ENCODE measurements at places on chromosomes 3 and 15.

DNA sequence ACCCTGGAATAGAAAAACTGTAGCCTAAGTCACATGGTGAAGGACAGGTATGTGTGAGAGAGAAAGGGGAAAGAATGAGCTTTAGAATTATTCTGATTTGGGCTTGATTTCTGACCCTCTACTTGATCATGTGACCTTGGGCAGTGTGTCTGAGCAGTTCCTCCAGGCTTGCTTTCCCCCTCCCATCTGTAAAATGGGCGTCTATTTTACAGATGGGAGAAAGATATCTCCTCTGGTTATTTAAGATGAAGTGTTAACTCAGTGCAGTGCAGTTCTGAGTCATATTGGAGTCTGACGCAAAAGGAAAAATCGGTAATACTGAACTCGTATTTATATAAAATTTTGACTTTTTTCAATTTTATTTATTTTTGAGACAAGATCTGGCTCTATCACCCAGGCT lies 38.1 kb upstream of the LMOD3 start:
- DNase-seq, result no peak

GRCh38 chr15:91148243-91148642 lies 48.2 kb downstream of the SV2B start:
- no peak for DNase-seq

DNA sequence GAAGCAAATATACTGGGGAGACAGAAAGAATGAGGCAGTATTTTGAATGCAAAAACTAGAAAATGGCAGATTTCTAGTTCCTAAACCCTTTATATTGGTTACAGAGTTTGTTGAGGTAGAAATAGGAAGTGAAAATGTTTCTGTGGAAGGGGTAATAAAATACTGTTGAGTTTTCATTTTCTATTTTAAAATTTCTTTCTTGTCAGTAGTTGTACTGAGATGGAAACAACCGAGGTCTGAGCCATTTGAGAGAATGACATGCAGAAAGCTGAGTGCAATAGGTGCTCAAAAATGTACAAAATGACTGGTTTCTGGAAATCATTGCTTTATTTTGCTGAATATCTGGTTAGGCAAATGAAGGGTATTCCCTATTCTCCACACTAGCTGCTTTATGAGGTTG lies 361.4 kb downstream of the CHL1 start:
- no peak for DNase-seq

GRCh38 chr3:147925272-147925671 lies 516.1 kb downstream of the ZIC1 start:
- no peak for DNase-seq

DNA sequence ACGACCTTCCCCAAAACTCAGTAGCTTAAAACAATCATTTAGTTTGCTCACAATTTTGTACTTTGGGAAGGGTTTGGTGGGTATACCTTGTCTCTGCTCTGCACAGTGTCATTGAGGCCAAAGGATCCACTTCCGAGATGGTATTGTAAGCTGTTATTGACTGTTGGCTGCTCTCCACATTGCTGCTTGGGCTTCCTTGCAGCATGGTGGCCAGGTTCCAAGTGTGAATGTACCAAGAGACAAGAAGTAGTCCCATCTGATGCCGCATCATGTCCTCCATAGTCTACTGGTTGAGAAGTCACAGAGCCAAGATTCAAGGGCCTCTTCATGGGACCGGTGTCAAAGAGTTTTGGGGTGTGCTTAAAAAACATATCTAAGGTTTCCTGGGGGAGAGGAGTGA lies 268.5 kb downstream of the PLCL2 start:
- no peak for DNase-seq

DNA sequence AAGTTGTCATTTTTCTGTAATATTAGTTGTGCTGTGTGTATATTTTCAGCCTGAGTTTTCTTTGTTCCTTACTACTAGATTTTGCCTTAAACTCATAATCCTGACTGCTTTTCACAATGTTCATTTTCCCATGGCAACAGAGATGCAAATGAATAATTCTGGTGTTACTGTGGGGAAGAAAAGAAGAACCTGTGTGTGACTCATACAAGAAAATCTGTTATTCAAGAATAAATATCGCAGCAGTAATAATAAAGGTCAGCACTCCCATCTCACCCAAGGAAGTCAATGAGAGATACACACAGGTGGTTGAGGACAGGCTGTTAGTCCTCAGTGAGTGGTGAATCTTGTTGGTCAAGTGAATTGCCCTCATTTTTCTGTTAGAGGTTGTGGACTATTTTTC lies 656.6 kb upstream of the NAALADL2 start:
- no peak for DNase-seq

DNA sequence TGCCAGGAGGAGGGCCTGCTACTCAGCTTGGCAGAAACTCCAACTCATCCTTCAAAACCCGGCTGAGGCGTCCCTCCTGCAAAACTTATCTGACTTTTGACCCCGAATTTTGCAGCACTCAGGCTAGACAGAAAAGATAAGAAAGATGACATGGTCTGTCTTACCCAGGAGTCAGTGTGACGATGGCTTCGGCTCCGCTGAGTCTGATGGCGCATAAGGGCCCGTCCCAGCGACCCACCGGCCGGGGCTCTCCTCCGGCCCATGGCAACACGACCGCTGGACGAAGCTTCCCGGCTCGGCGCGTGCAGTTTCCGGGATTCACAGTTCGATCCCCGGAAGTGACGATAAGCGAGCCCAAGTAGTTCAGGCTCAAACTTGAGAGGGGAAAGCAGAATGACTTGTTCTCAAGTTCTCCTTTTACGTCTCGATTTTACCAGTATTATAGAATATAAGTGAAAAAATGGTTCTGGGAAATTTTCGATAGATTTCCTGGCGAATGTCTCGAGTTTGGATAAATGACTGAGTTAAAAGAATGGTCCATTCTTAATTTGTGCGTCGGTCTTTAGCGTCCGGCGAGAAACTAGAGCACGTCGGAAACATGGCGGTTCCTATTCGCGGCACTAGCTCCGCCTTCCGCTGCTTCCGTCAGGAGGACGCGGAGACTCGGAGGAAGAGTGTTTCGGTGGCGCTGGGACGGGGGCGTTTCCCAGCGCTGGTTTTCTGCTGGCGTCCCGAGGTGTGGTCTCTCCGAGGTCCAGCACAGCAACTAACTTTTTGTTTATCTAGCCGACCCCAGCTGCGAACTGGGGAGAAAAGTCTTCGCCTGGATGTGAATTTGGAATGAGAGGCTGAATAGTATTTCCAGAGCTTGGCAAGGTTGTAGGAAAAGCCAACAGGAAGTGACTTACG lies at the start of gene LSG1:
TSS of gene LSG1 (minus strand) at position 292 of the 909 bp plus-strand sequence. CDS start at position 263, 29 bp downstream.
- DNase-seq, result peak; percentile 91

- no peak for DNase-seq
Measured at GRCh38 chr3:158574646-158575045, 3.7 kb downstream of the MLF1 start.

GRCh38 chr3:184827572-184827971 lies 15.6 kb downstream of the VPS8 start:
- DNase-seq, result no peak

DNA sequence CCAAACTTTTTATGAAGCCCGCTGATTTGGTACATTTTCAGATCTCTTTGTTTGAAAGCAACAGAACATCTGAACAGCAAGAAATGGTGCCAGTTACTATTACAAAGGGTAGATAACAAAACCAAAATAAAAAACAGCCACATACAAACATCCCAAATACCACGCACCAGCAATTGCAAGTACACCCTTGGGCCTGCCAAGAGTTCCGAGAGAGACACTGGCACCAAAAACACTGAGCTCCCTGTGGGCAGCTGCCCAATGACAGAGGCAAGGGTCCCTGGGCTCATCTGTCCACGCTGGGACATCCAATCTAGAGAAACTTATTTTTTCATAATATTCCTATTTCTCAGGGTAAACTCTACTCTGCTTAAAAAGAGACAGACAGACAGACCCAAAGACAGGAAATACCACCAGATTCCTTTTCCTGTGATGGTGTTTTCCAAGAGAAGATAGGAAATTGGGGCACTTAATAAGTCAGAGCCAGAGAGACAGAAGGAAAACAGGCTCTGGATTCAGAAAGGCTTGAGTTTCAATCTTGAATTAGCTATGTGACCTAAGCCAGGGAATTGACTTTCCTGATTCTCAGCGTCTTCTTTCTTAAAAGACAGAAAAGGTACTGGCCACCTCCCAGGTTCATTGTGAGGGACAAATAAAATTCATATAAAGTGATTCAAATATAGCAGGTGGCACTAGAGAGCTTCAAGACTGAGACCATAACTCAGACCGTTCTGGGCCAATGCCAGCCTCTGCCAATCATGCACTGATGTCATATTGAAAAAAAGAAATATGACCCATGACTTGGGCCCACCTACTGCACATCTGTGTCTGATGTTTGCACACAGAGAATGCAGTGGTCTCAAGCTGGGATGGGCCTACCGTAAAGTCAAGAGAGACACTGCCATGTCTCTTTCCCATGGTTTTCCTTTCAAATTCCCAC lies 61.3 kb downstream of the FOXP1 start:
- no peak for DNase-seq

GRCh38 chr3:72434296-72434695 lies 413.9 kb downstream of the SHQ1 start:
- no peak for DNase-seq

GRCh38 chr3:136194409-136195257 lies 1.5 kb downstream of the MSL2 start:
- peak; percentile 46 for DNase-seq

GRCh38 chr15:81284256-81285031 lies 39.5 kb downstream of the STARD5 start:
- no peak for DNase-seq

- no peak for DNase-seq
Measured at GRCh38 chr3:109117939-109118338, at the start of gene MORC1. Gene MORC1, minus strand, starts transcription at chr3:109118134. Its CDS starts 75 bp downstream, at chr3:109118059.

DNA sequence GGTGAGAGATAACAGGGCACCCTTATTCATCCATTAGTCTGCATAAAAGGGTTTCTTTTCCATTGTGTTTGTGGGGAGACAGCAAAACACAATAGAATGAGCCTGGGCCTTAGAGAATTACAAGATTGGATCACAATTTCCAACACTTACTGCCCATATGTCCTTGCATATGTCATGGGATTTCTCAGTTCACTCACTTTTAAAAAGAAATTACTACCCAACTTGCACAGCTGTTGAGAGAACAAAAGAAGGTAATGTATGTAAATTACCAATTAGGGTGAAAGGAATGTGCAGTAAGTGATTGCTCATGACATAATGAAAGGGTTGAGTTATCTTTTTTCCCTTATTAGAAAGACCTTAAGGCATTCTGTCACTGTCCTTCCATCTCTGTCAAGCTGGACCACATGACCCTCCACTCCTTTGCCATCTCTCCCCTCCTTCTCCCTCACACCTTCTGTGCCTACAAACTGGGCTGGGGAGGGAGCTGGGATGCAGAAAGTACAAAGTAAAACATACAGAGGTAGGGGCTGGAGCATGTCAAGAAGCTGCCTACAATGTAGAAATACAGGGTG lies 244.2 kb downstream of the ZMAT3 start:
- DNase-seq, result no peak

GRCh38 chr3:64295594-64295993 lies 70.3 kb upstream of the PRICKLE2 start:
- DNase-seq, result no peak

GRCh38 chr3:13391308-13391707 lies 28.8 kb downstream of the NUP210 start:
- peak; percentile 69 for DNase-seq

Measured in H7 (cell line).